Amniotic epithelial cell (primary cell): ENCODE measurements at places on chromosomes 5 and 9.

DNA sequence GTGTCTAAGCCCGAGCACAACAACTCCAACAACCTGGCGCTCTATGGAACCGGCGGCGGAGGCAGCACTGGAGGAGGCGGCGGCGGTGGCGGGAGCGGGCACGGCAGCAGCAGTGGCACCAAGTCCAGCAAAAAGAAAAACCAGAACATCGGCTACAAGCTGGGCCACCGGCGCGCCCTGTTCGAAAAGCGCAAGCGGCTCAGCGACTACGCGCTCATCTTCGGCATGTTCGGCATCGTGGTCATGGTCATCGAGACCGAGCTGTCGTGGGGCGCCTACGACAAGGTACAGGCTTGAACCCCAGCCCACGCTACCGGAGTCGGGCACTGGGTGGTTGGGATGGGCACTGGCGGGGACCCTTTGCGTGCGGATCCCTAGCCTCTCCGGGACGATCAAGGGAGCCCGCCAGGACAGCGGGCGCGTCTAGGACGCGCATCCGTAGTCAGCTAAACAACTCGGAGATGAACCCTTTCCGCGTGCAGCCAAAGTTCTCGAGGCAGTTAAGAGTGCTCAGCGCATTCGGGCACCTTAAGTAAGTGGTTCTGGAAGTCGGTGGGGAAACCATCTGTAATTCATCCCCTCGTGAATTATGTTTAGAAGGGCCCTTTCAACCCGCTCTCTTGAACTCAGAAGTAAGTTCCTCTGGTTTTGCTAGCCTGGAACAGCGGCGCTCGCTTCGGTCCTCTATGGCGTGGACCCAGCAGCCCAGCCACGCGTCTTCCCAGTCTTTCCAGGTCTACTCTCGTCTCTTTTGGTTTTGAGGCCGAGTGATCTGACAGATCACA, 1.3 kb downstream of the KCNN2 start:
- peak; percentile 30 for DNase-seq

GRCh38 chr9:137222190-137223077, at the start of gene RNF208:
Gene RNF208 (minus strand): TSS chr9:137222240. CDS start chr9:137221212, 1,028 bp downstream.
- no peak for DNase-seq

- no peak for DNase-seq
These were observed 366.1 kb upstream of the MPDZ start for GRCh38 chr9:13645557-13645956.

GRCh38 chr5:96660971-96661854, 963 bp upstream of the CAST start:
- peak; percentile 54 for DNase-seq

DNA sequence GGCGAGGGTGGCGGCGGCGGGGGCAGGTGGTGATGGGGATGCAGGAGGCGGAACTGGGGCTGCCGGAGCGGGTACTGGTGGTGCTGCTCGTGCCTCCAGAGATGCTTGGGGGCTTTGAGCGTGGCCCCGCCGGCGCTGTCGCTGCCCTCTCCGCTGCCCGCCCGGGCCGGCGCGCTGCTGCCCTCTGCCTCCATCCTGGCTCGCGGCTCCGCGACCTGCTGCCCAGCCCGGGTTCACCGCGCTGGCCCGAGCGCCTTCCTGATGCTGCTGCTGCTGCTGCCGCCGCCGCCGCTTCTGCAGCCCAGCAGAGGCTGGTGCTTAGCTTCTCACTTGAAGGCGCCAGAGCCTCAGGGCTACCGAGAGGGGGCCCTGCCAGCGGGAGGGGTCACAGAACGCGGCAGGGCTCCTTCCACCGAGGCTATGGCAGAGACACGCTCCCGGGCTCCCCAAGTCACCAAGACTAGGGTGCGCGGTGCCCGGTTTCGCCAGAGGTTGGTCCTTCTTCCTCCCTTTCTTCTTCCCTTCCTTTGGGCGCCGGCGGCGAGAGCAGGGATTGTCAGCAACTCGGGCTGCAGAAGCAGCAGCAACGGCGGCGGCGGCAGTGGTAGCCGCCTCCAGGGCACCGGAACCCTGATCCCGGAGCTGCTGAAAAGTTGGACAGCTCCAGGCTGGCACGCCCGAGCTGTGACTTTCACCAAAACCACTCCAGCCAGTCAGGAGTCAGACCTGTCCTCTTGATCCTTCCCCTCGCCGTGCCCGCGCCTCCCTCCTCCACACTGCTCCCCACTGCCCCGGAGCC, at the start of gene PDE4D:
PDE4D (minus strand) TSS at position 298 of the 799 bp plus-strand sequence.
- peak; percentile 64 for DNase-seq

DNA sequence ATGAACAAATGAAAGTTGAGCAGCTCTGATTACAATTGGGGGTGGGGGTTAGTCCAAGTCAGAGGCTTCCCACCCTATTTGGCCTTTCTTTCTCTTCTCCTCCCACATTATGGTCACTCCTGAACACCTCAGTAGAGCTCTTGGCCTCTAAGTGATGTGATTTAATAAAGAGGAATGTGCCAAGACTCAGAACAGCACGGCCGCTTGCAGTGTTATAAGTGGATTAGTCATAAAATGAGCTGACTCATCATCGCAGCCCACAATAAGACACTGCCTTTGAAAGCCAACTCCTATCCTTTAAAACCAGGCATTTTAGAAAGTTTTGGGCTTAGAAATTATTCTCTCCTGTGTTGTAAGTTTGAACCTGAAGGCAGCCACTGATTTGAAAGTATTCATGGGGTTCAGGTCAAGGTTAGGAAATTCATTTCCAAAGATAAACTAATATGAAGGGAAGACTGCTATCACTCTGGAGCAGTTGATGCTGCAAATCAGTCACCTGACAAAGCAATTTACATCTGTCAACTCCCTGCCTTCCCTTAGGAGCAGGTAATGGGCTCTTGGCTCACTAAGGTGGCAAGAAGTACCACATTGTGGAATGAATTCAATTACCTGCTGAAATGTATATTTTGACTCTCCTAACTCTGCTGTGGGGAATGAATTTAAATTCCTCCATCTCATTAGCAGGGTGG, 283.6 kb upstream of the NMUR2 start:
- DNase-seq: peak; percentile 62

DNA sequence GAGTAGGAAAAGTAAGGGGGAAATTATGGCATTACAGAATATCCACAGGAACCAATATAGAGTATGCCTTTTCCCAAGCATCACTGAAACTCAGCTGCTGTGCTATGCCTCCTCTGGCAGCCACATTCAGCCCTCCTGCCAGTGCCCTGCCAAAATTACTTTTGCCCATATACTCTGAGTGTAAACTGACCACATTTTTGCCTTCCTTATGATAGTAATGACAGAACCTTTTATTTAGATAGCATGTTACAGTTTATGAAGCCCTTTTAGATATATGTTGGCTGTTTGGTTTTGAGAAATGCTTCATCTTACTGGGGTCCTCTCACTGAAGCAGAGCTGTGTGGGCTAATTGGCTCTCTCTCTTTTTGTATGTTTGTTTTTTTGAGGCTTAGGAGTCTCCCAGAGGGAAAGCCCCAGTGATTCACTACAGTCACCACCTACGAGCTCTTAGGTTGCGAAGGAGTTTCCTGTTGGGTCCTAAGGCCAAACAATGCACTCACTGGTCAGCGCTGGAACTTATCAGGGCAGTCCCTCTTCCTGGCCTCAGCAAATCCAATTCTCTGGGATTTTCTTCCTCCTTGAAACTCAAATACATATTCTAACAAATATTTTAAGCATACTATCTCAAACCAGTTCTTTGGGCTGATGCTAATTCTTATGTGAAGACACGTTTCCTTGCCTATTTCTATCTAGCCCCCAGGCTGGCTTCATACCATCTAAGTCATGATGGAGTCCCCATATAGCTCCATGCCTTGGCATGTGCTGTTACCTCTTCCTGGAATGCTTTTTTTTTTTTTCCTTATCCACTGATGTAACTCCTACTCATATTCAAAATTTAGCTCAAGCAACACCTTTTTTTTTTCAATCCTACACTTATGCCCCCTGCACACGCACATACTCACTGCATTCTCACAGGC, 3.7 kb downstream of the PHF24 start:
- DNase-seq: peak; percentile 82

DNA sequence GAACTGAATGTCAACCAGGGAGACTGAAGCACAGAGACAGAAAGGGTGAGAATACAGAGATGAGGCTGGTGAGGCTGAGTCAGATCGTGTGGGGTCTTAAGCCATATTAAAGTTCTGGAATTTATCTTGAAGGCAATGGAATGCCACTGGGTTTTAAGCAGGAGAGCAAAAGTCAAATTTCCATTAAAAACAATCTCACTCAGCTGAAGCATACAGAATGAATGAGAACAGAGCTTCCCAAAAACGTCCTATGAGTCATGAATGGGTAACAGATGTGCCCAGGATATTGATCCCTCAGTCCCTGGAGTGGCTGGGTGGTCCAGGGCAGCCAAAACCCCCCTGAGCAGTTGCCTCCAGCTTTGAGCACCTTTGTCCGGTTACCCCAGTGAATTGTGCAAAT, 44.9 kb downstream of the PFDN1 start:
- no peak for DNase-seq

DNA sequence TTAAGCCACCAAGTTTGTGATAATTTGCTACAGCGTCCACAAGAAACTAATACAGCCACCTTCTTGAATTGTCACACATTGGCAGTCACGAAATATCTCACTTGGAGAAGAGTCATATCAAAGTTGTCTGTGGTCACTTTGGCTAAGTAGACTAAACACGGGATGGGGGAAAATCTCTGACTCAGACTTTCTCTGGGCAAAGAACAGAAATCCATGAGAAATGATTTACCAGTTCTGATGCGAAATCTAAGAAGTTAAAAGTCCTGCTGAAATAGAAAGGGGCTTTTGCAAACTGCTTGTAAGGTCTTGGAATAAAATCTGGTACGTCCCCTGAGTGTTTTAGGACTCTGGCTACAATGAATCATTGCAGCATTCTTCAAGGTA, 158.4 kb downstream of the COL23A1 start:
- no peak for DNase-seq

DNA sequence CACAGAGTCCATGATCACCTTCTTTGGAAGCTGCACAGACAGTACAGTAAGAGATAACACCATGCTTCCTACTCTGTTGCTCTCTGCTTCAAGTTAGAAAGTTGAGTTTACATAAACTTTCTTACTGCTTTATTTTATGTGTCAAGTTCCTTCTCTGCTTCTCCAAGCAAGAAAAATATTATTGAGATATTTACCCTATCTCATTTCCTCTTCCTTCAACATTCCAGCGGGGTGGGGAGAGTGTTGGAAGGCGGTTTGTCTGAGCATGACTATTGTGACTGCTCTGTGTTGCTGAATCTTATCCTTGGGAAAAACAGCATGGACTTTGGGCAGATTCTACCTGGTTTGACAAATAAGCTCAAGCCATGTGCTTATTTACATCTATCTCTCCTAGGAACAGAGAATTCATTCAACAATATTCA, 66.9 kb upstream of the EPB41L4A start:
- DNase-seq: no peak

GRCh38 chr5:2143088-2143487, 260.4 kb upstream of the IRX4 start:
- DNase-seq: no peak

DNA sequence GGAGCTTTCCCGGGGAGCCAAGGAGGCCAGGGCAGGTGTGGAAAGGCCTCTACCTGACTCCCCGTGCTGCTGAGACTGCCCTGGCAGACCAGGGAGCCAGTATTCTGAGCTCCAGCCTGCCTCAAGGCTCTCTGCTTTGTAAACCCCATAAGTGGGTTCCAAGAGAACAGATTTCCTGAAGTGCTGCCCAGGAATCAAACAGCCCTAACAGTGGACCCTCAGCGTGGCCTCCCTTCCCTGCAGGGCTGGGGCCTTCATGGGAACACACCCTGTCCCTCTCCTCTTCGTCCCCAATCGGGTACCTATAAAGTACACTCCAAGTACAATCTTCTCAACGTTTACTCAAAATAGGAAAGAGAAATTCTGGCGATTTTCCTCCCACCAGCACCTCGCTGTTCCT, 252.5 kb downstream of the FSTL4 start:
- no peak for DNase-seq

GRCh38 chr9:126428534-126429175, 102.0 kb downstream of the MVB12B start:
- DNase-seq: no peak

DNA sequence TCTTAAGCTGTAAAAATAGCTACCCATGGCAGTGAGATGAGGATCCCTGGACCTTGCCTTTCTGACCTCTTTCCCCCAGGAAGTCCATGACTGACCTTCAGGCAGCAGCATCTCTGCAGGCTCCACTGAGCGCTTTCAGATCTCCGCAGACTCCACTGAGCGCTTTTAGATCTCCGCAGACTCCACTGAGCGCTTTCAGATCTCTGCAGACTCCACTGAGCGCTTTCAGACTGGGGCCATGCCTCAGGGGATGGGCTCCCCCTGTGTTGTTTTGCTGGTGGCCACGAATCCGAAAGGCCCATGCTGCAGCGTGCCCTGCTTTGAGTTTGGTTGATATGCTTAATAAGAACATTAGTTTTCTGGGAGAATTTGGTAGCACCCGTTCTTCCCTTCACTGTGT, 254.2 kb downstream of the FANCC start:
- DNase-seq: no peak

- DNase-seq: no peak
These were observed 330.1 kb downstream of the NDUFS4 start for GRCh38 chr5:53890490-53890889.

- no peak for DNase-seq
These were observed 97.2 kb downstream of the F2RL2 start for GRCh38 chr5:76525956-76526355.

- DNase-seq: no peak
These were observed 485.8 kb downstream of the NTRK2 start for GRCh38 chr9:85155352-85155751.

DNA sequence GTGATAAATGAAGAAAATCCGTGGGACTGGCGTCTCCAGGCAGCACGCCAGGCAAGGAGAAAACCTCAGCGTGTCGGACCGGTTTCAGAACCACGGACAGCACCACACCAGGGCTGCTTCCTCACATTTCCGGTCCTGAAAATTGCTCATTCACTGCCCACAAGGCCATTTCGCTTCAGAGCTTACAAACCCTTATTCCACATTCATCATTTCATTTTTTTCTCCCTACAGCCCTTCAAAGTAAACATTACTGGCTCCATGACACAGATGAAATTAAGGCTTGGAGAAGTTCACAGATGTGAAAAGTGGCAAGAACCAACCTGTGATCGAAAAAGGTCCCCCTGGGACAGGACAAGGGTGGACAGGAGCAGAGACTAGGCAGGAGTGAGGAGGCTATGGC, 1.5 kb upstream of the GPRIN1 start:
- DNase-seq: peak; percentile 89

- DNase-seq: no peak
These were observed 129.7 kb downstream of the CDC42SE2 start for GRCh38 chr5:131393498-131393968.

GRCh38 chr5:13673511-13673910, 271.0 kb downstream of the DNAH5 start:
- DNase-seq: no peak

GRCh38 chr9:91374939-91375338, 13.2 kb upstream of the AUH start:
- peak; percentile 80 for DNase-seq

- DNase-seq: no peak
These were observed 13.3 kb upstream of the LPCAT1 start for GRCh38 chr5:1536871-1537602.

DNA sequence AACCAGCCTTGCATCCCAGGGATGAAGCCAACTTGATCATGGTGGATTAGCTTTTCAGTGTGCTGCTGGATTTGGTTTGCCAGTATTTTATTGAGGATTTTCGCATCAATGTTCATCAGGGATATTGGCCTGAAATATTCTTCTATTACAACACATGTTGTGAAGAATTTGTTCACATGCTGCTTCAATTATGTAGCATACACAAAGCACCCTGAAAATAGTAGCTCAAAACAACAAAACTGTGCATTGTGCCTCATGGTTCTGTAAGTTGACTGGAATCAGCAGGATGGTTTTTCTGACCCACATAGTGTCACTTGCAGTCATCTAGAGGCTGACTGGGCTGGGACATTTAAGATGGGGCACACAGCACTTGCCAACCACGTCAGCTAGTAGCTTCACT, 193.9 kb downstream of the SYK start:
- no peak for DNase-seq

GRCh38 chr5:167284222-167284890, 1007.1 kb upstream of the WWC1 start:
- DNase-seq: peak; percentile 51
